ENCODE measurements at places on chromosomes 6 and 20.
A peak's percentile ranks its signal among the peaks of the same experiment; 100 is the strongest.

DNA sequence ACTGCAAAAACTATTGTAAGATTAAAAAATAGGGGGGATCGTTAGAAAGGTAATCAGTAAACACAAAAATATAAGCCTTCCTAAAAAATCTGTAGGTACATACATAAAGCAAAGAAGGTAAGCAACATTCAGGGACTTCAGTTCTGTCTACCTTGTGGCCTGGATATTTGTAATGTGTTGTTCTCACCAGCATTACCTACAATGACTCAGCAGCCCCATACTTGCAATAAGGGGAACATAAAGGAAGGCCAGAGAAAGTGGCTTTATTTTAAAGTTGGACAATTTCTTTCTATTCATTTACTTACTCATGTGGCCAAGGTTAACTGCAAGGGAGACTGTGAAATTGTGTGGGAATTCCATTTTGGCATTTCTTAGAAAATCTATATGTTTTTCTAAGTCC is 277.2 kb upstream of the PREP start:
- no peak for DNase-seq

- peak; percentile 18 for DNase-seq
These were observed 51.9 kb upstream of the XRN2 start for GRCh38 chr20:21251278-21251677.

GRCh38 chr6:38968702-38969149 is 79.9 kb upstream of the GLP1R start:
- no peak for DNase-seq

DNA sequence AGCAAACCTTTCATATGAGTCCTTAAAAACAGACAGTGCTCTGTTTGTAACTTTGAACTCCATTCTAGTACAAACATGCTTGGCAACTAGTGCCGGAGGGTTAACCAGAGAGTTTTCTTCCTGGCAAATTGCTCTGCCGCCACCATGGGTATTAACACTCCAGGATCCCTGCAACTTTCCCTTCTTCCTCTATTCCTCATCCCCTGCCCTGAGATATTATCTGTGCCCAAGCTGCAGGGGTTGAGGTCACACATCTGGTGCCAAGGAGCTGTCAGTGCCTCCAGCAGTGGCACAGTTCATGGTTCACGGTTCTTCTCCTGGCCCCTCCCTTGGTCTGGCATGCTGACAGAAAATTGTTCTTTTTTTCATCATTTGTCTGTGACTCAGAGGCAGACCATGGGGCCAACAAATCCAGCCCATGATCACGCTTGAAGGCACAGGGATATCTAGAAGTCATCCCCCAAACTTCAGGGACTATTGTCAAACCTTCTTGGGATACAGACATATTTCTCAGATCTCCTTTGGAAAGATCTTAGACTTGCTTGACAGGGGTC is 77.5 kb downstream of the ATXN1 start:
- peak; percentile 36 for DNase-seq

GRCh38 chr6:36029464-36029863 is 1.9 kb downstream of the MAPK14 start:
- no peak for DNase-seq

- DNase-seq, result no peak
These were observed 183.2 kb upstream of the JARID2 start for GRCh38 chr6:15062516-15063252.

GRCh38 chr20:3188823-3189413 is 15.6 kb downstream of the DDRGK1 start:
- DNase-seq, result no peak

- DNase-seq, result no peak
These were observed 33.7 kb upstream of the SIRPA start for GRCh38 chr20:1861347-1861976.
